ENCODE measurements at places on chromosomes 11 and 22.

GRCh38 chr11:106594751-106595351, 423.4 kb downstream of the GUCY1A2 start:
- DNase-seq = no peak

DNA sequence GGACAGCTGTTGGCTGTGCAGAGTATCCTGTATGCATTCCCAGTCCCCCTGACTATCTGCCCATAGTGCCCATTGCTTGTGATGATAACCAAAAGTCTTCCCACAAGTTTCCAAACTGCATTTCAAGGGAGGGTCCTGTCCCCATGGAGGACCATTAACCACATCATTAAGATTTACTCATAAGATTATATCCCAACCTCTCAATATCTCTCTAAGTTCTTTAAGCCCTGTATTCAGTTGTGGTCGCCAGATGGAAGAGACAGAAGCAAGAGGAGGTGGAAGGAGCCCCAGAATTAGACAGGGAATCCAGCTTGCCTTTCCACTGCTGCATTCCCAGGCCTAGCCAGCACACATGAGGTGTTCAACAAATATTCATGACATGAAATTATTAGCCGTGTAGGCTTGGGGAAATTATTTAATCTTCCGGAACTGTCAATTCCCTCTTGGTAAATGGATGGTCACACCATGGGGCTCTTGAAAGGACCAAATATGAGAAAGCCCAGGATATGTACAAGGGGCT, 42.6 kb upstream of the TIMP3 start:
- DNase-seq = no peak

- DNase-seq = peak; percentile 24
These were observed 618 bp upstream of the CERK start for GRCh38 chr22:46738647-46739093.

GRCh38 chr11:108117746-108118371, 3.5 kb upstream of the ACAT1 start:
- peak; percentile 42 for DNase-seq

- DNase-seq = peak; percentile 63
These were observed 500 bp upstream of the ADSL start for GRCh38 chr22:40345815-40346184.

- DNase-seq = no peak
These were observed 32.2 kb upstream of the GRIA4 start for GRCh38 chr11:105577641-105578040.

DNA sequence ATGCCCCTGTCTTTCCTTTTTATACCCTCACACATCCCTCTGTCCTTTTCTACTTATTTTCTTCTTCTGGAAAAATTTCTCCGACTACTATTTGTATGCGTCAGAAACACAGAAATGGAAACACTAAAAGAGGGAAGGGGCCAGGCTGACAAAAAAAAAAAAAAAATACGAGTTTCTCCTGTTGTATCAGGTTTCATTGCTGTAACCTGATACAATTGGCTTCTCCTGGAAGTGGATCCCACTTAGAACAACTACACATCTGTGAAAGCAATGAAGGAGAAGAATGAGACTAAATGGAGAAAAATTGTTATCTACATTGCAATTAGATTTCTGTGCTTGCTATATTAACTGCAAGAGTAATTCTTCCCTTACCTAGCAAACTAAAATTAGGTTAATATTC, 393.9 kb downstream of the GUCY1A2 start:
- DNase-seq = no peak

- DNase-seq = peak; percentile 33
These were observed 51.9 kb downstream of the CD44 start for GRCh38 chr11:35190804-35191348.

GRCh38 chr11:71212871-71213559, 39.4 kb downstream of the SHANK2 start:
- no peak for DNase-seq

GRCh38 chr11:48141475-48142122, 75.0 kb upstream of the OR4B1 start:
- no peak for DNase-seq

DNA sequence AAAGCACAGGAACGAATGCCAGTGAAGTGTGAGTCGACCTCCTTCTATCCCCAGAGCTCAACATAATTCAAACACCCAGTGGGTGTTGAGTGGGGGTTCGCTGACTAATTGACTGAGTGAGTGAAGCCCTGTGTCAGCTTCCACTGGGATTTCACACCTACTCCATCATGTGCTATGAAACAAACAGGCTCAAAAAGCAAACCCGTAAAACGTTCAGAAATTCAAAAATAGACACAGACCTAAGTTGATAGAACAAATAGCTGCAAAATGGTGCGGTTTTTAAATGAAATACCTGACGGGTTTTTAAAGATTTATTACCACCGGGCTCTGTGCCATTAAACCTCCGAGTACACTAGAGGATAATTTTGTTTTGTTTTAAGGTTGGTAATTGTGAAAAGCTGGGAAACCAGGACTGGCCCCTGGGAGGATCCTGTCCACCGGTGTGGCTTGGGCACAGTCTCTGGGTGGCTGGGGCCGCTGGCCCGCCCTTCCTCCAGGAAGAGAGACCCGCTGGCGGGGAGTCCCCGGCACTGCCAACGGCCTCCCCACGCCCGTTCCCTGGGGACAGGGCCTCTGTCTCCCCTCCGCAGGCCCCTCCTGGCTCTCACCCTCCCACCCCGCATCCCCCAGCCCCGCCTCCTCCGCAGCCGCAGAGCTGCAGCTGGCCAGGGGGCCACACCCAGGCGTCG, 13.6 kb downstream of the KCNJ5 start:
- no peak for DNase-seq

GRCh38 chr11:19803506-19803998, 90.9 kb downstream of the NAV2 start:
- no peak for DNase-seq

- DNase-seq = no peak
These were observed 24.0 kb downstream of the RAB30 start for GRCh38 chr11:83047515-83048225.

GRCh38 chr11:122267602-122268001, 151.6 kb upstream of the BLID start:
- no peak for DNase-seq

DNA sequence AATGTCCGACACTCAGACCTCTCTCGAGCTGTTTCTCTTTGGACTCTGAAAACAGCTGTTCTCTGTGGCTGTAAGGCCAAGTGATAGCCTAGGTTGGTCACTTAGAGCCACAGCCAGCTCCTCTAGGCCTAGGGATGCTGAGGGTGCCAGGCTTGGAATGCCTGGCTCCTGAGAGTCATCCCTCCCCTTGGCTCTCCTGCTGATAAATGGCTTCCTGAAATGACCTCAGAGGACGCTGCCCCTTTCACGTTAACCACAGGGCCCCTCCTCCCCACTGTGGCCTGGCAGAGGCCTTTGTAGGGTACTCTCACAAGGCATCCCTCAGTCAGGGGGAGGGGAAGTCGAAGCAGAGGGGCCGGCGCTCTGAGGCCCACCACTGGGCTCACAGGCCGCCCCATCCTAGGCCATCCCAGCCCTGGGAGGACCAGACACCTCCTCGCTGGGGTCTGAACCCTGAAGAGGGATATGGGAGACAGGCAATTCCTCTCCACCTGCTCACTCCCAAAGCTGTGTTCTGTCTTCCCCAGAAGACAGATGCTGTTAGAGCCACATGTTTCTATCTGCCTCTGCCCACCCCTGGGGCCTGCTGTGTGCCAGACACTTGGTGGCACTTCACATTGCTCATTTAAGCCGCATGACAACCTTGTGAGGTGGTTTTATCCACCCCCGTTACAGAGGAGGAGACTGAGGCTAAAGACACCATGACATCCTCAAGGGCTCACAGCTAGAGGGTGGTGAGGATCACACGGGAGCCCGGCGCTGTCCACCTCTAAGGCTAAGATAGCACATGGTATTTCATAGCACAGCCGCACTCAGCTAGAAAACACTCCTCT, 50.9 kb downstream of the ARFGAP3 start:
- no peak for DNase-seq

GRCh38 chr11:1116666-1117390, 40.9 kb upstream of the MUC5AC start:
- no peak for DNase-seq

DNA sequence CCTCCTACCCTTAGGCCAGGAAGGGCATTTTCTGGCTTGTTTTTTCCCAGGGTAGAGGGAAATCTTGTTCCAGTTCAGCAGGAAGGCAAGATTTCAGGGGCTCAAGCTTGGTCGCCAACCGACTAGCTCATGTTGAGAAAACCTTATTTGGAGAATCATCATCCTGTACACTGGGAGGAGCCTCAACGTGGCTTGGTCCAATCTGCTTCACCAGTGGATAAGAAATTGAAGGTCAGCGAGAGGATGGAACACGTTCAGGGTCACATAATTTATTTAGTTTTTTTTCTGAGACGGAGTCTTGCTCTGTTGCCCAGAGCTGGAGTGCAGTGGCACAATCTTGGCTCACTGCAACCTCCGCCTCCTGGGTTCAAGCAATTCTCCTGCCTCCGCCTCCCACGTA, 20.5 kb downstream of the FADS2 start:
- DNase-seq = no peak

DNA sequence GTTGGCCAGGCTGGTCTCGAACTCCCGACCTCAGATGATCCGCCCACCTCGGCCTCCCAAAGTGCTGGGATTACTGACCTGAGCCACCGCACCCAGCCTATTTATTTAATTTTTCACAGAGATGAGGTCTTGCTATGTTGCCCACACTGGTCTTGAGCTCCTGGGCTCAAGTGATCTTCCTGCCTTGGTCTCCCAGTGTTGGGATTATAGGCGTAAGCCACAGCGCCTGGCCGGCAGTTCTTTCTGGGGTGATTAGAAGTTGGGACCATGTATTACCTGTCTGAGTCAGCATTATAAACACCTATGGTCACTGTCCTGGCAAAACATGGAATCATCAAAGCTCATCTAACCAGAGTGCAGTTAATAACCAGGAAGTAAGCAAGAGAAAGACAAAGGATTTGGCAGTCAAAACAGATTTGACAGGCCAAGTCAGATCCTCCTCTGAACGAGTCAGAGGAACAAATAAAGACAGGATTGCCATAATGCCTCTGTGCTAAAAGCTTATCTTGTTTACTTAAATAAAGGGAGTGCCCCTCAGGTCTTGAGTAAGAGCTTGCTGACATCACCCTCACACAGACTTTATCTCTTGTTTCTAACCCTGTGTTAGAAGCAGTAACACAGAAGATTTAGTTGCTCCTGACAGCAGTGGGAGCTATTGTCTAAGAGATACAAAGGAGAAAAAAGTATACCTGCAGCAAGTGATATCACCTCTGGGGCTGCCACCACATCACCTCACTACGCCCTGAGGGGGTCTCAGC, 3.7 kb downstream of the SERPIND1 start:
- peak; percentile 42 for DNase-seq

- DNase-seq = no peak
These were observed 83.1 kb downstream of the RCN1 start for GRCh38 chr11:32173977-32174376.

GRCh38 chr11:66987924-66988637, 13.0 kb downstream of the C11orf86 start:
- DNase-seq = no peak

DNA sequence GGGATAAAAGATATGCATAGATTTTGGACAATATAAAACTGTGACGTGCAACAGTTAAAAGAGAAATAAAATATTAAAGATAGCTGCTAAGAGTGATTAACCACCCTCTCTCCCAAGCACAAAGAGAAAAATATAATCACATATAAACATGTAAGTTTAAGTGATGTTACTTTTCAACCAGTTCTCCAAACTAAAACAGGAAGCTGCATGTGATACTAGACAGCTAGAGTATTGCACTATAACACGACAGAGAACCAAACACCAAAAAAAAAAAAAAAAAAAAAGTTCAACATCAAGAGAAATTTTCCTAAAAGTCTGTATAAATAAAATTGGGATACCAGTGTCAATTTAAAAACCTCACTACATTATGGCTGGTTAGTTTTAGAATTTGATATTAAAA, 79.1 kb downstream of the PICALM start:
- DNase-seq = no peak

DNA sequence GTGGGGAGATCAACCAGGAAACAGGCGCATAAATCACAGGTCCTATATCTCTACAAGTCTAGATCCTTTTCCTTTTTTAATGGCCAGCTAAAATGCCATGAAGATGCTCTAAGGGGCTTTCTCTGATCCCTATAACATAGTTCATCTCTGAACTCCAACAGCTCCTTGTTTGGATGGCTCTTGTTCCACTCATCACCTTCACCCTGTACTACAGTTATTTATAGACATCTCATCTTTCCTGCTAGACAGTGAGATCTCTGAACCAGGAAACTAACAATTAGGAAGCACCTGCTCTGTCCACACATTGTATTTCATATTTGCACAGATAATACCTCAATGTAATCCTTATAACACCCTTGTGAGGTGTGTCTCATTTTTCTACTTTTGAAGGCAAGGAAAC, 31.6 kb downstream of the KCNA4 start:
- no peak for DNase-seq

DNA sequence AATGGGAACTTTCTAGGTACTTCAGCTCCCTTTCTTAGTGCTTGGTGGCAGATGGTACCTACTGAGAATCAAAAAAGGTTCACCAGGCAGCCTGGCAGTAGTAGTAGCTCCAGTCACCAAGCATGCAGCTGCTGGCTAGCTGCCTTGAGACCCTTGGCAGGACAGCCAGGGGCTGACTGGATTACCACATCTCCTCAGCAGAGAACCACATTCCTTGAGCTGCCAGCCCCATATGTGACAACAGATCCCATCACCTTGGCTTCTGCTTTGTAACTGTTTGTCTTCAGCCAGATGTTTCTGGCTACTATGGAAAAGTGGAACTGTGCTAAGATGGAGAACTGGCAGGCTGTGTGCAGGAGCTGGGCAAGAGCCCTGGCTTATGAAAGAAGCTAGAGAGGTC, 39.6 kb upstream of the CHRM4 start:
- no peak for DNase-seq

DNA sequence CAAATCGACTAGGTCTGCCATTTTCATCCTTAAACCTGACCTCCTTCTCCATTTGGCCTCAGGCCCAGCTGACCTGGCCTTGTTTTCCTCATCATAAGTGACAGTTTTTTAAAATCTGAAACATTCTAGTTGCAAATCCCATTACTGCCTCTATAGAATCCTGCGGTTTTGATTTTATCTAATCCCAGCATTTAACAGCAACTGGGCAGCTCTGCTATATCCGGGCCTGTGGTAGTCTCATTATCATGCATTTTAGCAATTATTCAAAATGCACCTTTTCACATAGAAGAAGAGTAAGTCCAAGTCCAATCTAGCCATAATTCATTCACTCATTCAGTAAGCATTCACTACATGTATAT, 28.6 kb upstream of the BIRC3 start:
- no peak for DNase-seq

DNA sequence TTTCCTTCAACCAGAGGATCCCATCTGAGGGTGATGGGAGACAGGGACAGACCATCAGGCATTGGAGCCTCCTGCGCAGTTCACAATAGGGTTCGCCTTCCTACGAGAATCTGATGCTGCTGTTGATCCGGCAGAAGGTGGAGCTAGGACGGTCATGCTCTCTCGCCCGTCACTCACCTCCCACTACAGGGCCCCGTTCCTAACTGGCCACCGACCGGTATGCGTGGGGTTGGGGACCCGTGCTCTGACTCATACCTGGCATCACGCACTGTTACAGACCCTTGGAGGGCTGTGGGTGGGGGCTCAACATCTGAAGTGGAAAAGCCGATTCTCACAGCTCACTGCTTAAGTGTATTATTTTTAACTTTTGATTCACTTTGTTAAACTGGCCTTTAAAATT, 402.3 kb downstream of the BRD1 start:
- no peak for DNase-seq

All from activated CD4-positive, alpha-beta T cell treated with anti-CD3 and anti-CD28 coated beads, Interleukin-10, Interleukin-2, amounts not matched to agents 100 ng/mL and 50 ng/mL, durations not matched to agents 16 hours and 8 hours (primary cell).